Stimulated activated CD4-positive, alpha-beta T cell treated with anti-CD3 and anti-CD28 coated beads, Interleukin-4, amount 100 ng/mL, for 24 hours (primary cell): ENCODE measurements at places on chromosomes 1 and 21.

DNA sequence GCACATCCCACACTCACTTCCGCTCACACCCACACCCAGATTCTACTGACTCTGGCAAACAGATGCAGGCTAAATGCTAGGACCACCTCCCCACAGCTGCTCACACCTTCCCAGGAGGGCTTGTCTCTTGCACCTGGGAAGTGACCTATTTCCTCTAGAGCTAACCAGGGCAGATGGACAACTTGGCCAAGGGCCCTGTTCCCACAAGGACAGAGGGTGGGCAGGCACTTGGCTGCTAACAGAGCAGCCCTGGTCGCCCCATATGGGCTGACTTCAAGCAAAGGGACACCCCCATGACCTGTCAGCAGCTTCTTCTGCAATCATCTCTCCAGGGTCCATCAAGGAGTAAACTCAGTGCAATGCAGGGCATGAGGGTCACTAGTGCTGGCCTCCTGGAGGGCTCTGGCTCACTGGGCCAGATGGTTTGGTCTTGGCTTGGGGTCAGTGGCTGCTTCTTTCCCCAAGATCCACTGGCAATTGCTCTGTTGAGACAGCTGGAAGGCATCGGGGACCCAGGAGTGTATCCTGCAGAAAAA, 641.5 kb downstream of the PLPP3 start:
- no peak for DNase-seq

DNA sequence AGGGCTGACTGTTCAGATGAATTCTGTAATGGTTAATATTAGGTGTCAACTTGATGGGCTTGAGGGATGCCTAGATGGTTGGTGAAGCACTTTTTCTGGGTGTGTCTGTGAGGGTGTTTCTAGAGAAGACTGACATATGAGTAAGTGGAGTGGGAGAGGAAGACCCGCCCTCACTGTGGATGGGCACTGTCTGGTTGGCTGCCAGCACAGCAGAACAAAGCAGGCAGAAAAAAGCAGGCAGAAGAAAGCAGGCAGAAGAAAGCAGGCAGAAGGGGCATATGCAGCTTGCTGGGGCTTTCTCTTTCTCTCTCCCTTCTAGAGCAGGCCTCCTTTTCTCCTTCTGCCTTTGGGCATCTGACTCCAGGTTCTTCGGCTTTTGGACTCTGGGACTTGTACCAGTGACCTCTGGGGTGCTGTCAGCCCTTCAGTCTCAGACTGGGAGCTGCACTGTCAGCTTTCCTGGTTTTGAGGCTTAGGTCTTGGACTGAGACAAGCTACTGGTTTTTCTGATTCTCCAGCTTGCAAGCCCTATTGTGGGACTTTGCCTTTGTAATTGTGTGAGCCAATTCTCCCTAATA, 42.9 kb upstream of the CD2 start:
- DNase-seq: peak; percentile 25

- no peak for DNase-seq
These were observed 8.3 kb upstream of the TRABD2B start for GRCh38 chr1:48005253-48006117.

- no peak for DNase-seq
These were observed 133.2 kb upstream of the IVNS1ABP start for GRCh38 chr1:185450060-185450788.

GRCh38 chr1:211370669-211371068, 44.0 kb downstream of the TRAF5 start:
- no peak for DNase-seq

- DNase-seq: no peak
These were observed 20.0 kb downstream of the FOXD3 start for GRCh38 chr1:63342402-63342801.

- DNase-seq: no peak
These were observed 49.4 kb downstream of the PRSS38 start for GRCh38 chr1:227864882-227865281.

GRCh38 chr1:235277709-235278108, 50.3 kb downstream of the ARID4B start:
- no peak for DNase-seq

DNA sequence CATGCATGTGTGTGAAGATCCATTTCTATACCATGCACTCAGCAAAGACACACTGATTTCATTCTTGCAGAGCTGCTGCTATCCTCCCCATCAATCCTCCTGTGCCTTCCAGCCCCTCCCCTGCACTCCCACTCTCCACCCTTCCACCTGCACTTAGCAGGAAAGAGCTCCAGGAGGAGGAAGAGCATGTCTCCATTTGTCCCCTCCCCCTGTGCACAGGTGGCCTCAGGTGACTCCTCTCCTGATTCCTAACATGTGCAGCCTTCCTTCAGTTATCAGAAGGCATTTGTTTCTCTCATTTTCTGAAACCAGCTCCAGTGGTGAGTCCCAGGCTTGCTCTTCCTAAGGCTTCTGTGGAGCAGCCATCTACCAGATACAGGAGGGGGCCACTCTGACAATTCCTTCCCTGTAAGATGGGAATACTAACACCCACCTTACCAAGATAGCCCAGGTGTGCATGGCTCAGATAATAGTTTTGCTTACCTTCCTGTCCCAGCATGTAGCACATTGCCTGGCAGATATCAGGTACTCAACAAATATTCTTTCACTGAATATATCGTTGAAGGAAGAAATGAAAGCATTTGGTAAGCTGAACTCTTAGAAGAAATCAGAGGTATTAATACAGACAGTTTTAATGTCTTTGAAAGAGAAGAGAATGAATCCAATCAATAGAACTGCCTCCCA, 21.9 kb upstream of the FAM3B start:
- no peak for DNase-seq

DNA sequence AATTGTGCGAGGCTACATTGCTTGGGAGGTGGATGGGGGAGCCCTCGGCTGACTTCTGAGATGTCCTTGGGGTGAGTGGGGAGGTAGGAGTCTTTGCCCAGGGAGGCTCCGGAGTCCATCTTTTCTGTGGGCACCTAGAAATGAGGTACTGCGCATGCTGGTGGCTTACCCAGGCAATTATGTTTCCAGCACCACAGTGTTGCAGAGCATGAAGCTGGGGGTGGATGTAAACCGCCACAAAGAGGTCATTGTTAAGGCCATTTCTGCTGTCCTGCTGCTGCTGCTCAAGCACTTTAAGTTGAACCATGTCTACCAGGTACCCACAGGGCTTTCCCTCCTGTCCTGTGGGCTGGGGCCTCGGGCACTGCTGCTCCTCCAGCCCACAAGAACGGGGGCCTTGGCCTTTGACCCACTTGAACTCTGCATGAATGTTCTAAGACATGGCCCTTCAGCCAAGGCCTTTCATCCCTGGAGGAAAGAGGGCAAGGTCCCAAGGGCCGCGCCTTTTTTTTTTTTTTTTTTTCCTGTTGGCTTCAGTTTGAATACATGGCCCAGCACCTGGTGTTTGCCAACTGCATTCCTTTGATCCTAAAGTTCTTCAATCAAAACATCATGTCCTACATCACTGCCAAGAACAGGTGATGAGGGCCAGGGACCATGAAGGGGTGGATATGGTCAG, 14.6 kb downstream of the STRIP1 start:
- DNase-seq: no peak

DNA sequence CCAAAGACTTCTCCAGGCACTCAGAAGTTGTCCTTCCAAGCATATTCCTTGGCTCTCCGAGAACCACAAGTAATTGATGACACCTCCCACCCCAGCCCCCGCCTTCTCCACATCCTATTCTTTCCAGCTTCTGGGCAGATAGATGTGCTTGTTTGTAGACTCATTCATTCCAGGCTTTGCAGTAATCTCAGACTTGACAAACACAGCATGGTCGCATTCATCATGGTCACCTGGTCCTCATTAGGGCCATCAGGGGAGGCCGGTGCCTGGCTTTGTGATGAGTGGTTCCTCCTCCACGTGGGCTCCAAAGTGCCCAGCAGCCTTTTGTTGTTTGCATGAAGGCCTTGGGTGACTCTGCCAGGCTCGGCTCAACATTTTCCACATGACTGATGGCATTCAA, 28.5 kb upstream of the KCNE2 start:
- DNase-seq: no peak

GRCh38 chr1:229027622-229028182, 243.2 kb upstream of the RAB4A start:
- peak; percentile 29 for DNase-seq

- no peak for DNase-seq
These were observed 8.3 kb downstream of the PADI1 start for GRCh38 chr1:17213148-17213781.

GRCh38 chr1:201038186-201038876, 14.8 kb upstream of the KIF21B start:
- no peak for DNase-seq

DNA sequence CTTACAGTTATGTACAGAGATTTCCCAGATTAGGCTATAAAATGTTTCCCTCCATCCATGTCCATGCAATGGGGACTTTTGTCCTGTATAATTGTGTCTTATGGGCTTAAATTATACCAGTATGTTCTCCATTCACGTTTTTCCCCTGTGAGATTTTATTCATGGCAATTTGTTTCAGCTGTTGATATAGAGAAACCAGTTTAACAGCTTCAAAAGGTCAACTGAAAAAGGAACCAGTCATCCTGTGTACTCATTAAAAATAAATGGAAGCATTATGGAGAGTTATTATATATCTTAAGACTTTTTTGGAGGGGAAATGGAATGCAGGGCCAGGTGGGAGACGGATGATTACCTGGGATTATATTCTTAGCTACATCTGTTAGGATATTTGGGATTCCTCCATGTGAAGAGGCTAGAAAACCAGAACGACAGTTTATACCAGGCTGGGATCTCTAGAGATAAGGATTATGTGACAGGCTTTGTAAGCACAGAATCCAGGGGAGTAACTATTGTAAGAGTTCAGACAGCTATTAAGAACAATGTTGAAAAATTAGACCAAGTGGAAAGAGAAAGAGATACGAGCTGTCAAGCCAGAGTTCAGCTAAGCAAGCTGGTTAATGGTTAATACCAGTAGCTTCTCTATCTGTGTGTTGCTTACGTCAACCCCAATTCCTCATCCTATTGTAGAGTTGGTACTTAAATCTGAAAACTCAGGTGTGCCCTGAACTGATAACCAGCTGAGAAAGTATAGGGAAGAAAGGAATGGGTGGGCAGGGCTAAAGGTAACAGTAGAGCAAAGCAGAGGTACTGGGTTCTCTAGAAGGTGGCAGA, 12.4 kb upstream of the ZNF697 start:
- DNase-seq: no peak

DNA sequence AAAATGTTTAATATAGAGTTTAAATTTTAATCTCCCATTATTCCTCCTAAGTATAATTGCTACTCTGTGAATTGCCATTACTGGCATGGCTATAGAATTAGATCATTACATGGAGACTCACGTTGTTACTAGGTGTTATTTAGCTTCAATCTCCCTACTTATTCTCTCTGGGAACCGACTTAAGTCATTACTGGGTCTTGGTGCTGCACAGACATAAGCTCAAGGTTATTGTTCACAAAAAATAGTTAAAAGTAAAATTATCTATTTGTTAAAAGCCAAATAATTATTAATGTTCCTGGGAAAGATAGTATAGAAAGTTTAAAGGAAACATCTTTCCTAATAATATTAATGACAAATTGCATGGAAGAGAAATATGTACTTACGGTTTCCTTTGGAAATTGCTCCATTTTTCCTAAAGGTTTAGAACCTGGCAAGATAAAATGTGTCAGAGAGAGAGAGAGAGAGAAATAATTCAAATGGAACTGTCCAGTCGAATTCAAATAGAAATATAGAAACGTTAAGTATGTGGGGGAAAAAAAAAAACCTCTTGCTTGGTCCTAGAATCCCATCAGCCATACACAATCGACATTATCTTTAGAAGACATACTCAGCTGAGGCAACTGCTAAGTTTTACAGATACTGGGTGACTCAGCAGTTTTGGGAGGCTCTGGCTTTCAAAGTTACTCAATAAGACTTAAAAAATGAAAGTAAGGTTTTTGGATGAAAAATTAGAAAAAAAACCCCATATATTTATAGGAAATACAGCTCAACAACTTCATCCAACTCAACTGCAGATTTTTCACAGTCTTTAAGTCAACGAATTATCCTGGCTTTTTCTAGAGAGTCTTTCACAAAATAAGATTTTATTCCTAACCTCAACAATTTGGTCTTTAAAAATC, at the start of gene SPTA1:
SPTA1 (minus strand) TSS at position 605 of the 899 bp plus-strand sequence; CDS start at position 407, 198 bp downstream.
- DNase-seq: no peak

- no peak for DNase-seq
These were observed 74.2 kb downstream of the PTPRC start for GRCh38 chr1:198713081-198713480.

- no peak for DNase-seq
These were observed 22.1 kb downstream of the CRYAA start for GRCh38 chr21:43190951-43191350.

DNA sequence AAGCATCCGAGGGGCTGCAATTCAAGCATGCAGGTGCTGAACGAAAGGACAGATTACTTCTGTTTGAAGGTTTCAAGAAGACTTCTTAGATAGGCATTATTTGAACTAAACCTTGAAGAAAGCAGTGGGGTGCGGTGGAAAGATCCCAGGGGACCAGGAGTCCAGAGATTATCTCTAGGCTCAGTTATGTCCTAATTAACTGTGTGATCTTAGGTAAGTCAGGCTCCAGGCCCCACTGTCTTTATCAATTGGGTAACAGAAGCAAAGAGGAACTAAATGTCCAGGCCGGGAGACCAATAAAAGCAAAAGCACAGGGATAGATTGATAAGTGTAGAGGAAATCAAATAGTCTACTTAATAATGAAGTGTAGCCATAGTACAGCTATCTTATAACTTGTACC, 72.9 kb upstream of the CDC42BPA start:
- DNase-seq: no peak

- DNase-seq: no peak
These were observed 345.7 kb upstream of the RUNX1 start for GRCh38 chr21:35394634-35395369.

DNA sequence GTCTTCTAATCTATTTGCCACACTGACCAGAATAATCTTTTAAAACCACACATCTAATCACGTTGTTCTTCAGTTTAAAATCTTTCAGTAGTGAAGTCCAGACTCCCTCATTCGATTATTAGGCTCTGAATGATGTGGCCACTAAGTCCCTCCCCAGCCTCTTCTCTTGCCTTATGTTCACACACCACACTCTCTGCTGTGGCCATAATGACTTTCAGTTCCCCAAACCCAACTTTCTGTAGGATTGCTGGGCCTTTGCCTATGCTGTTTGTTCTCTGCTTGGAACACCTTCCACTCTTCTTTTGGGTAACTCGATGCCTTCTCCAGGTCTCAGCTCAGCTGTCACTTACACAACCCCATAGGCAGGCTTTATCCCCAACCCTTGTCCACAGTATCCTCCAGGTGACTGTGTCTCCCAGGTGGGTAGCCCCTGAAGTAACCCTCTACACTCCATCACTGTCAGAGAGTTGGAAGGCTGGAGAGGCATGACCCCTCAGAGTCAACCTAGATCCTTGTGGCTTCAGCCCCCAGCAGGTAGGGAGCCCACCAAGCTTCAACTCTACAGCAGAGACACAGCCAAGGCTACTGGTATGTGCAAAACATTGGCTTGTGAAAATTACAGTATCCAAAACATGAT, 8.4 kb upstream of the SLC37A1 start:
- DNase-seq: no peak
